Uterine smooth muscle cell (primary cell): ENCODE measurements at places on chromosomes 3 and 15. TPM values are rescaled to one million over a fixed set of nuclear protein-coding genes. Genes with fewer than 3 reads are reported as not detected.

Gene SKOR1
- total RNA-seq, result 0.11 and 0.12 TPM in 2 replicates

Gene TGM4
- not detected in 2 replicates for total RNA-seq

Gene MESP1
- 0.44 and 1.1 TPM in 2 replicates for total RNA-seq

Gene PAK6
- total RNA-seq, result under 0.01 TPM in 2 replicates

Gene CPNE9
- total RNA-seq, result not detected in 2 replicates

Gene NOX5
- 0.22 and 0.25 TPM in 2 replicates for total RNA-seq

Gene GOLGA6D
- total RNA-seq, result 0.12 TPM in 1 of 2 replicates, not detected in the other

Gene CPLX3
- not detected in 2 replicates for total RNA-seq

Gene VEPH1
- total RNA-seq, result 56.1 and 144 TPM in 2 replicates

Gene ACVR2B
- total RNA-seq, result 2.7 and 3.2 TPM in 2 replicates

Gene KIF23
- 28.4 and 118 TPM in 2 replicates for total RNA-seq

Gene ZBED2
- total RNA-seq, result under 0.01 TPM in 1 of 2 replicates, not detected in the other

Gene OR5K2
- total RNA-seq, result not detected in 2 replicates

Gene ZDHHC23
- 0.55 and 1.1 TPM in 2 replicates for total RNA-seq

Gene FEZF2
- total RNA-seq, result not detected in 2 replicates

Gene IGSF10
- total RNA-seq, result 0.33 and 0.37 TPM in 2 replicates

Gene WDR93
- under 0.01 TPM in 2 replicates for total RNA-seq

Gene SPTSSB
- total RNA-seq, result under 0.01 and 20.3 TPM in 2 replicates

Gene TSC22D2
- 10.3 and 13.2 TPM in 2 replicates for total RNA-seq

Gene GP9
- total RNA-seq, result not detected in 2 replicates

Gene IQCF5
- not detected in 2 replicates for total RNA-seq

Gene IL17RD
- 6.5 and 11.6 TPM in 2 replicates for total RNA-seq

Gene SLC22A13
- total RNA-seq, result 0.22 and 0.25 TPM in 2 replicates

Gene CMTM7
- total RNA-seq, result 6.2 and 10.0 TPM in 2 replicates
